ENCODE measurements at places on chromosomes 6 and 20.

- DNase-seq: no peak
Observed at GRCh38 chr6:159687341-159687740, 5.7 kb downstream of the SOD2 start.

DNA sequence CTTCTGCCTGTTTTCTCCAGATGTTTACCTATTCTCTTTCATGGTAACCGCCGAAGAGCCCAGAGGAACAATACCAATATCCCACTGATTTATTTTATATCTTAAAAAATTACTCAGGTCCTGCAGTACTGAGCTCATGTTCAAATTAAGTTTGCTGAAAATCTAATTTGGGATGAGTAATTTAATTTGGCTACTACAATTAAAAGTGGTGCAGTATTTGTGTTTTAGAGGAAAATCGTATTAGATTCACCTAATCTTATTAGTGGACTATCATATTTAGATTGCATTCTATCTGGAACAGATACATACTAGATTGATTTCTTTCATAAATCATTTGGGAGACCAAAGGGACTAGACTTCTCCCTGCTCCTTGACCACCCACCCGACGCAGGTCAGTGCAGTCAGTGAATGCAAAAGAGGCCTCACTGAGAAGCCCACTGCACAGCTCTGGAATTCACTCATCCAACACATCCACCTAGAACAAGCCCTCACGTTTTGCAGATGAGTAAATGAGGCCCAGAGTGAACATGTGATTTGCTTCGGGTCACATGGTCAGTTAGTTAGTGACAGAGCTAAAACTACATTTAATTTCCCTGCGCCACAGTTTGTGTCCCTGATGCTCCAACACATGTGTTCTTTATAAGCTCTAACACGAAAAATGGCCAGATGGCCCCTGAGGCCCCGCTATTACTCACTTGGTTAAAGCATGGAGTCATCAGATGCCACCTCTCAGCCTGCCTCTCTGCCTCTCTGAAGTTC, 101.8 kb downstream of the TRERF1 start:
- DNase-seq: no peak

GRCh38 chr6:37298958-37299357, 41.0 kb upstream of the TMEM217 start:
- DNase-seq: no peak

DNA sequence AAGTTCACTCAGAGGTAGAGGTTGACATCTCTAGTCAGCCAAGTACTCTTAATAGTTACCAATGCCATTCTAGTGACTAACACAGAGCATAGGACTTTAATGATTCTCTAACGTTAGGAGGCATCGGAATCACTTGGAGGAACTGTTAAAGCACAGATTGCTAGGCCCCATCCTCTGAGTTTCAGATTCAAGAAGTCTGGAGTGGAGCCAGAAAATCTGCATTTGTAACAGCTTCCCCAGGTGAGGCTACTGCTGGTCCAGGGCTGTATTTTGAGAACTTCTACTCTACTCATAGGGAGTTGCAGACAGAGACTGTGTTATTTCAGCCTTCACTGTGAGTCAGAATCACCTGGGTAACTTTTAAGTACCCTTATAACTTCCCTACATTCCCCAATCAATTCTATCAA, 5.7 kb downstream of the LMBRD1 start:
- no peak for DNase-seq

DNA sequence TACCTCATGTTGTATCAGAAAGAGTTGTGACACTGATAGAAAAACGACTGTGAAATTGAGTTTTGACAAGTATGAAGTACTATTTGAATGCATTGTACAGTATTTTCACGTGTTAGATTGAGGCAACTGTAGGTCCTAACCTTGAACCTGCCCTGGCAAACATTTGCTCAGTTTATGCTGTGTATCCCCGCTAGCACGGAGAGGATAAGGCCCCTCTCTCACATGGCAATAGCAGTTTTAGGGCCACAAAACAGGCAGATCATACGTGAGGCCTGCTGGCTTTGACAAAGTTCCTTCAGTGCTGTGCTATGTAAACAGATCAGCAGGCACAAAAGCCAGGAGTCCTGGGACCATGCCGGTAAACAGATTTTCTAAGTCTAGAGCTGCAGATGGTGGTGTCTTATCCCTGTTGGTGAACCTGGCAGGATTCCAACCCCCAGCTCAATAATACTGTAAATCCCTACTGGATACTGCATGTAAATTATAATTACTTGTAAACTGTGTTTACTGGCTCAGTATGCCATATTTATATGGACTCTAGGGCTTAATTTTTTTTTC, 23.8 kb upstream of the FAM217A start:
- no peak for DNase-seq

GRCh38 chr6:113596387-113597230, 260.5 kb upstream of the MARCKS start:
- no peak for DNase-seq

- DNase-seq: no peak
Observed at GRCh38 chr6:102438171-102438570, 1044.7 kb downstream of the GRIK2 start.

DNA sequence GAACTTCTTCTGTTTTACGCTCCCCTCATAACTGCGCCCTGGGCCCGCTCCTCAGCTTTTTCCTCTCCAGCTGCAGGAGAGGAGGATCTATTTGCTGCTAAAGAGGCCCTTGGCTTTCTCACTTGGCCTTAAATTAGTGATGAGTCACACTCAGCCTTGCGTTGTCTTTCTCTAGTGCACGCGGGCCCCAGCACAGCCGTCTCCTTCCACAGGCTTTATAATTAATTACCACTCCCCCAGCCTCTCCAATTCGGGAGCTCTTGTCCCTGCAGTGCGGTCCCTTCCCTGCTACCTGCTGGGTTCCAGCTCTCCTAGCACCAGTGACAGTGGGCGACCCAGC, 25.2 kb downstream of the PACSIN1 start:
- no peak for DNase-seq

GRCh38 chr6:132797951-132798868, at the start of gene SLC18B1:
Gene SLC18B1, minus strand, starts transcription at chr6:132798637. Its CDS starts 181 bp downstream, at chr6:132798456.
- DNase-seq: peak; percentile 52

GRCh38 chr20:36666181-36666740, 20.3 kb upstream of the SLA2 start:
- no peak for DNase-seq

GRCh38 chr20:47496118-47496517, 5.6 kb upstream of the NCOA3 start:
- no peak for DNase-seq

GRCh38 chr6:127776320-127776719, 124.5 kb downstream of the THEMIS start:
- no peak for DNase-seq

- DNase-seq: no peak
Observed at GRCh38 chr6:3956054-3956453, 106.9 kb downstream of the FAM50B start.

GRCh38 chr20:44597930-44598329, 15.6 kb downstream of the PKIG start:
- DNase-seq: no peak

GRCh38 chr6:11542863-11543262, 5.3 kb downstream of the TMEM170B start:
- no peak for DNase-seq

DNA sequence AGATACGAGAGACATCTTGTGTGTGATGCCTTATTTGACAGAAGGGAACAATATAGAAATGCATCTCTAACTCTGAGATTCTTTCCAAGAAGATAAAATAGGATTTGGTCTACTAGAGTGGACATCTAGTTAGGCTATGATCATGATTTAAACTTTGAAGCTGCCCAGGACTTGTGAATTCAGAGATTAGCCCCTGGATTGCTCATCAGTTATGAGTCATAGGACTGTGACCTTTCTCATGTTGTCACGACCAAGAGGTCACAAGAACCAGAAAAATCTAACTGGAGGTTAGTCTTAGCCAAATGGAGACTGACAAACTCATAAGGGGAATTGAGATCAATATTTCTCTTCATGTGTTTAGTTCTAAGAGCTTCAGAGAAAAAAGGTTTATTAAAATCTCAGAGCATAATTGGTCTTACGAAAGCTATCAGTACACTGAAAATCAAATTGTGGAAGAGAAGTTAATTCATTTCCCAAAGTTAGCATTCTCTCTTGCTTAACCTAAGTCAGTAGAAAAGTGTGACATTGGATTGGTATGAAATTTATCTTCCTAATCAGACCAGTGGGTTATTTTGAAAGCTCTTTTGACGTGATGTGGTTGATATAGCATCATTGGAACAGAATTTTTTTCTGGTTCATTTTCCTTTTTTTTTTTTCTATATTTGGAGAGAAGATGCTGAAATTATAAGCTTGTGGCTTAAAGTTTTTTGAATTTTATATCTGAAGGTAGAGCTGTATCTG, 245.7 kb downstream of the RNF144B start:
- no peak for DNase-seq

DNA sequence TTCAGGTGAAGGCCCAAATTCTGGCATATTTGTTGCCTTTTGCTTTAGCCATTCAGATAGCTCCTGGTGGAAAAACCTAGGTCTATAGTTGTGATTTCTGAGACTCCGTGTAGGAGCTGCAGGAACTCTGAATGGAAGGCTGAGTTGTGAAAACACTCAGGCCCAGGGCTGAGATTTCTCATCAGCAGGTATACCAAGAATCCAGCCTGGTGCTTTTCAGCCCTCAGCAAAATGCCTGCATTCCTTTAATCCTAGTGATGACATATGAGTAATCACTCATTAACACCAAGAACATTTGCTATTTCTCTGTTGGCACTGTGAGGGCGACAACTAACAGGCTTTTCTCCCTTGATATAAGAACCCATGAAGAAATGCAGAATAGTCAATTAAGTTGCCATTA, 546.1 kb upstream of the MAN1A1 start:
- no peak for DNase-seq

GRCh38 chr6:6832439-6832838, 243.9 kb downstream of the LY86 start:
- DNase-seq: no peak

- no peak for DNase-seq
Observed at GRCh38 chr6:37082390-37083130, 77.1 kb downstream of the FGD2 start.

- DNase-seq: peak; percentile 37
Observed at GRCh38 chr6:105981002-105981887, 104.9 kb upstream of the PRDM1 start.

- DNase-seq: no peak
Observed at GRCh38 chr20:35883336-35883777, 70.9 kb downstream of the SCAND1 start.

DNA sequence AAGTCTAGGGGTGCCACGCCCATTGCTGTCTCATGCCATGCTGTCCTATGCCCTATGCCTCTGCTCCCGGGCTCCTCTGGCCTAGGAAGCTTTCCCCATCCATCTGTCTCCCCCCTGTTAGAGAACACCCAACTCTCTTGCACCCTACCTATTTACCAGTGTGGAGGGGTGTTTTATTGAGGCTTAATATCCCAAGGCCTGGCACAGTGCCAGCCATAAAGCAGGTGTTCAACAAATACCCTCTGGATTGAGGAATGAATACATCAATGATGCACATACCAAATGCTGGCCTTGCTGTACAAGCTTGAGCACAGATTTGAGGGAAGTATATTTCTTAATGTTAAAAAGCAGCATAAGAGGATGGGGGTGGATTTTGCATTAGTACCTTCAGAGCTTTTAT, 38.3 kb downstream of the METTL24 start:
- no peak for DNase-seq

GRCh38 chr6:141265756-141266623, 866.7 kb upstream of the GJE1 start:
- DNase-seq: no peak

DNA sequence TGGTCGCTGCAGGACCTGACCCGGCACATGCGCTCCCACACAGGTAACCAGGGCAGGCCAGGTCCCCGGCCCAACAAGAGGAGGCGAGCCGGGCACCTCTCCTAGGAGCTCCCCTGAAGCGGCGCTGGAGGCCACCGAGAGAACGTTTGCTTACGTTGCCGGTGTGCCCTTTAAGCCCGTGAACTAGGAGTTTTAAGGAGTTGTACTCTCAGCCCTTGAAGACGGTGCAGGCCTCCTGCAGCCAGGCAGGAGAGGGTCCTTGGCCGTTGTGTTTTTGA, 65.9 kb downstream of the SSR1 start:
- no peak for DNase-seq

GRCh38 chr6:5125152-5126006, 40.2 kb downstream of the PPP1R3G start:
- no peak for DNase-seq

DNA sequence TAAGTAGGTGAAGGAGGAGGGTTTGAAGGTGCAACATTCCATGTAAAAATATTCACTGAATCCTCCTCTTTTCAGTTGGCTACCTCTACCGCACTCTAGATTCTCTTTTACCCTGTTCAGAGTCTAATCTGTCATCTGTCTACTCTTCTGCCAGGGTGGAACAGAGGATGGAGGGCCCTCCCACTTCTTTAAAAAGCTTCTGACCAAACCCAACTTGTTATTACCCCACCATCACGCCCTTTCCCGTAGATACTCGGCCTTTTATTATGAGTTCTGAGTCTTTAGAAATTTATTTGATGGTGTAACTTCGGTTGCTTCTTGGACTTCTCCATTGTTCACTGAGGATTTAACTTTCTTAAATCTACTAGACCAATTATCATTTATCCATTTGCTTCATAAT, 11.7 kb downstream of the STX11 start:
- no peak for DNase-seq

DNA sequence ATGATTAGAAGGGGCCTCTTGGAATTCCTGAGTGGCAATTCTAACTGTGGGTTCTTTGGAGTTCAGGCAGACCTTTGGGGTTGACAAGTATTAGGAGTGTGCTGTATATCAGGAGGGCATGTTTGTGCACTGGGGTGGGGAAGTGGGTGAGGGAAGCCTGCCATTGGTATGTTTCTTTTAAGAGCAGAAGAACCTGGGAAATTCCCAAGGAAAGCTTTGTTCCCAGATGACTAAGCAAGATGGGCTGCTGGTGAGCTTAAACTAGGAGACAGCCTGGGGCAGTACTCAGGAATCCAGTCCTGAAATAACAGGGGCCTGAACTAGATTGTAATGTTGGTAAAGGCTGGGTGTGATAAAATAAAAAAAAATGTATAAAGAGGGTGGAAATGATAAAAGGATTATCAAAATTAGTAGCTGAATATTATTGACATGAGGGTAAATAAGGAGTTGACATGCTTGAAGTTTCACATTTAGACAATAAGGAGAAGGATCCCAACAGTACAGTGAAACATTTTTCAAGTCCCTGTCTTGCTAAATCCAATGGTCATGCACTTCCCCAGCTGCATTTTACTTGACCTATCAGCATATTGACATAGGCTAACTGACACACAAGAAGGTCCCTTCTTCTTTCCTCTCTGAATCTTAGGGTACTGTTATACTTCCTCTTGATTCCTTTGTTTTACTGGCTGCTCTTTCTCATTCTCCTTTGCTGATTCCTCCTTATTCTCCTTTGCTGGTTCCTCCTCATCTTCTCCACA, 18.4 kb upstream of the IFNGR1 start:
- no peak for DNase-seq

GRCh38 chr20:40812415-40812925, 123.4 kb upstream of the MAFB start:
- no peak for DNase-seq

- no peak for DNase-seq
Observed at GRCh38 chr6:132648356-132648755, 10.6 kb downstream of the TAAR1 start.

All from activated T-cell treated with anti-CD3 and anti-CD28 coated beads for 48 hours (primary cell).